Metanephros (tissue), 2 donors: ENCODE measurements at places on chromosomes 3 and 15. TPM values are rescaled to one million over a fixed set of nuclear protein-coding genes. Genes with fewer than 3 reads are reported as not detected.

LARP6 gene
- 7.1 TPM for total RNA-seq

FOXB1 gene
- not detected for total RNA-seq

FBXL2 gene
- 25.0 TPM for total RNA-seq

GOLGA8T gene
- total RNA-seq = 1.8 TPM

SQOR gene
- 14.3 TPM for total RNA-seq

WDR48 gene
- total RNA-seq = 58.6 TPM

TTC21A gene
- 13.5 TPM for total RNA-seq

ACAA1 gene
- 62.8 TPM for total RNA-seq

DENND4A gene
- 30.1 TPM for total RNA-seq

C3orf85 gene
- 3.6 TPM for total RNA-seq

NAALADL2 gene
- total RNA-seq = 37.1 TPM

SERPINI1 gene
- total RNA-seq = 18.3 TPM

ROPN1 gene
- total RNA-seq = not detected

GPR27 gene
- 9.0 TPM for total RNA-seq

HTR3E gene
- not detected for total RNA-seq

CATSPER2 gene
- 1.9 TPM for total RNA-seq

CKMT1A gene
- 0.47 TPM for total RNA-seq

C3orf49 gene
- not detected for total RNA-seq

TRIM71 gene
- 6.9 TPM for total RNA-seq

DAZL gene
- total RNA-seq = not detected

OXTR gene
- 1.1 TPM for total RNA-seq

CIDEC gene
- 0.18 TPM for total RNA-seq

GFM1 gene
- 68.3 TPM for total RNA-seq

AGBL1 gene
- total RNA-seq = 9.9 TPM

GDPGP1 gene
- total RNA-seq = 8.3 TPM

PARP6 gene
- 54.0 TPM for total RNA-seq

GPD1L gene
- total RNA-seq = 43.2 TPM

NTRK3 gene
- total RNA-seq = 27.2 TPM

LMAN1L gene
- total RNA-seq = not detected

BTLA gene
- total RNA-seq = 0.23 TPM

HCN4 gene
- 0.47 TPM for total RNA-seq

CCR4 gene
- total RNA-seq = 0.29 TPM

BFSP2 gene
- not detected for total RNA-seq

CEMIP gene
- 1.6 TPM for total RNA-seq
